ENCODE measurements at places on chromosomes 6 and 20.

GRCh38 chr6:28634411-28634760 is 108.7 kb downstream of the GPX5 start:
- no peak for DNase-seq

DNA sequence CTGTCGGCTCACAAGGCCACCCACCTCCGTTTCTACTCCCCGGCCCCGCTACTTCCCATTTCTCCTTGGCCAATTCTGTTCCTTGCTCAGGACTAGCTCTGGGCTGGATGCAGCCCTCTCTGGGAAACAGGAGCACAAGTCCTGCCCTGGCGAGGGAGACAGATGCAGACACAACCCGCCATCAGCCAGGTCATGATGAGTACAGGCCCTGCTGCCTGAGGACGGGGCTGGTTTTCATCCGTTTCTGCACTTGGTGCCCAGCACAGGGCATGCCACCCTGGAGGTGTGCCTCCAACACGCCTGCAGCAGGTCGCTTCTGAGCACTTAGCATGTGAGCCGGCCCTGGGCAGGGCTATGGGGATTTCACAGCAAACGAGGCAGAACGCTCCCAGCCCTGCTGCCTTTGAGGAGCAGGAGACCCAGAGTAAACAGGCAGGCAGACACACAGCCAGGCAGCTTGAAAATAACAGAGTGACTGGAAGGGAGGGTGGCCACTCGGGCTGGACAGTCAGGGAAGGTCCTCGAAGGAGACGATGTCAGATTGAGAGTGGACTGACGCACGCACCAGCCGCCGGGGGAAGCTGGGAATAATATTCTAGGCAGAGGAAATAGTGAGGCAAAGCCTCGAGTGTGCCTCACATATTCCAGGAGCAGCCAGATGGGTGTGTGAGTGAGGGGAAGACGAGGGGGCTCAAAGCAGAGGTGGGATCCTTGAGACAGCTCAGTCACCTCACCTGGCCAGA is 21.2 kb upstream of the VSTM2L start:
- DNase-seq, result no peak

DNA sequence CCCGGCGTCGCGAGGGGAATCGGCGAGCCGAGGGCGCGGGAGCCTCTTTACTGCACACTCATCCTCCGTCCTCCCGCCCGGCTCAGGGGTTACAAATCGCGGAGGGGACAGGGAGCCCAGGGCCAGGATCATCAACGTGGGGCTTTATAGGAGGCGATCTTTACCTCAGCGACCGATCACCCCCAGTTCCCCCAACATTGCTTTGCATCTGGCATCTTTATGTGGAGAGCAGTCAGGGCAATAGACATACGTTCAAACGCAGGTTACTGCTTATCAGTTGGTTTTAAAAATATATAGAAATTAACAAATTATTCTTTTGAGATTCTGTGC is 634 bp downstream of the HSF2 start:
- no peak for DNase-seq

- DNase-seq, result no peak
These were observed 5.7 kb upstream of the PSMG4 start for GRCh38 chr6:3252861-3253596.

DNA sequence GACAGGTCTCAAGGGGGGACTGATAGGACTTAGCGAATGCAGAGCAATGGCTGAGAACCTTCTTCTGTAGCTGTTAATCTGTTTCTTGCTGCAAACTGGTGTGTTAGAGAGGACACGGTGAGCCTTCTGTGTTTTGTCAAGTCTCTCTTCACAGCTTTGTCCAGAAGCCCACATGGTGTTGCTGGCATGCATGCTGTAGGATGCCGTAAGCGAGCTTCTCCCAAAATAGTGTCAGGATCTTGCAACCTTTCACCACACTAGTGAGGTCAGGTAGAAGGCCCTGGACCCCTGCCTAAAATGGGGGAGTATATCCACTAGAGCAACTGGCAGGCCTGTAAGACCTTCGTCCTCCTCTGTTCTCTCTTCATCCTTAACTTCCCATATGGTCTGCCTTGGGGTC is 51.9 kb upstream of the GLP1R start:
- no peak for DNase-seq

GRCh38 chr20:48261398-48261910 is 476.2 kb upstream of the SULF2 start:
- DNase-seq, result no peak

GRCh38 chr20:3454831-3455230 is 16.0 kb upstream of the ATRN start:
- no peak for DNase-seq

DNA sequence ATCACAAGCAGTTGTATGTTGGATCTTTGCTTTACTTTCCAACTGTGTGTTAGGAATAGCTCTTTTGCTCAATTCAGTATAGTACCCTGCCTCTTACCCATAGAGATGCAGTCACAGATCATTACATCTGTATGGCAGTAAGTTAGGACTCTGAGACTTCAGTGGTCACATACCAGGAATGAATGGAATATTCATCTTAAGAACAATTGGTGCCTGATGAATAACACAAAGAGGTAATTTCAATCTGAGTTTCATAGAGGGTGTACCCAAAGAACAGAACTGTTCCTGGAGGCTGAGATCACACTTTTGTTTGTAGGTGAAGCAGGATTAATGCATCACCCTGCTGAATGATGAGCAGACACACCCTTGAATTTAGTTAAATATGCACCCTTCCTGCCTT is 28.7 kb upstream of the KIF13A start:
- no peak for DNase-seq

DNA sequence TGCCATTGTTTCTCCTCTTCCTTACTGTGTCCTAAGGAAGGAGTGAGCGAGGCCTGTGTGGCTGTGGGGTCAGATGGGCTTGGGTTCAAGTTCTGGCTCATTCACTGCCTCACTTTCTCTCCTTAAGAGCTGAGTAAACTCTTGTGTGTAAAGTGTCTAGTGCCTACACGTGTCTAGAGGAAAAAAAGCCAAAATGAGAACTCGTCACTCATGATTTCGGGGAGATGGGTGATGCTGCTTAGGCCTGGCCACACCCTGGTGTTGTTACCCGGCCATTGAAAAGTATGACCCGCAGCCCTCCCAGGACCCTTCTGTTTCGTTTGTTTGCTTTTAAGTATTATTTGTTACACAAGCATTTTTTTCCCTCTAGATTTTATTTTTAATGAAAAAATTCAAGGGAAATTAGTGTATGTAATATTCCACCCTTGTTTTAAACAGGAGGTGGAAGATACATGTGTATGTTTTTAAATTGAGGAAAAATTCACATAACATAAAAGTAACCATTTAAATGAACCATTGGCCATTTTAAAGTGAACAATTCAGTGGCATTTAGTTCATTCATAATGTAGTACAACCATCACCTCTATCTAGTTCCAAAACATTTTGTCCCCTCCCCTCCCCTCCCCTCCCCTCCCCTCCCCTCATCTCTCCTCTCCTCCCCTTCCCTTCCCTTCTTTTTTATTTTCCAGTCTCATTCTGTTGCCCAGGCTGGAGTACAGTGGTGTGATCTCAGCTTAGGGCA is 71.0 kb downstream of the CEBPB start:
- DNase-seq, result no peak

DNA sequence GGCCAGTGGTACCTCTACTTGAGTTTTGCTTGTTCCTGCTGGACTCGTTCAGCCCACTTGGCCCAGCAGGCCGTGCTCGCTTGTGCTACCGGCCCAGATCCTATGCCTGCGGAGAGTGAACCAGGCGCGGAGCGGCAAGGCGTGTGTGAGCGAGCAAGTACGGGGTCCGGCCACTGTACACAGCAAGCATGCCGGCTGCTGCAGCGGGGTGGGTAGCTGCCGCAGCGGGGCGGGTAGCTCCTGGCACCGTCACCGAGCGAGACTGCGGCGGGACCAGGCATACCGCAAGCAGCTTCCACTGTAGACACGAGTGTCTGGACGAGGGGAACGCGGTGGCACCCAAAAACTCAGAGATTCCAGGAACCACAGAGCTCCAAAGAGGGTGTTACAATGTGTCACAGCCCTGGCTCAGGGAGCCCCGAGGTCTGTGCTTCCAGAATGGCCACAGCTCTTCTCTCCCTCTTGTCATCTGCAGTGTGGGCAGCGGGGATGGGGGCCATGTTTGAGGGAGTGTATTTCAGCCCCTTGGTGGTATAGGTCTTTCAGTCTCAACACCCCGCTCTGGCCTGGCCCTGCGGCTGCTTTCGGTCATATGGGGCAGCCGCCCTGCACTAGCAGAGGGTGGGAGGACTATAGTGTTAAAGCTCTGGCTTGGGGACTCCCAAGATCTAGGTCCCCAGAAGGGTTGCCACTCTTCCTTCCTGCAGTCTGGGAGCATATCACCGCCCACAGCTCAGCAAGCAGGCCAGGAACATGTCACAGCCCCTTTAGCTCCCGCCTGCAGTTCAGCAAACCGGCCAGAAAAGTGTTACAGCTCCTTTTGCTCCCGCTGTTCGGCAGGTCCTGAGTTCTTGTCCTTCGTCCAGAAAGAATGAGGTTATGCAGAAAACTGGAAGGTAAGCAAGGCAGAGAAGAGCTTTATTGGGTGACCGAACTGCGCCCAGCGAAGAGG is 6.1 kb upstream of the RWDD1 start:
- no peak for DNase-seq

GRCh38 chr6:35511562-35511941 is 1.1 kb downstream of the TULP1 start:
- DNase-seq, result no peak

GRCh38 chr6:3843379-3844096 is 5.6 kb upstream of the FAM50B start:
- DNase-seq, result no peak

DNA sequence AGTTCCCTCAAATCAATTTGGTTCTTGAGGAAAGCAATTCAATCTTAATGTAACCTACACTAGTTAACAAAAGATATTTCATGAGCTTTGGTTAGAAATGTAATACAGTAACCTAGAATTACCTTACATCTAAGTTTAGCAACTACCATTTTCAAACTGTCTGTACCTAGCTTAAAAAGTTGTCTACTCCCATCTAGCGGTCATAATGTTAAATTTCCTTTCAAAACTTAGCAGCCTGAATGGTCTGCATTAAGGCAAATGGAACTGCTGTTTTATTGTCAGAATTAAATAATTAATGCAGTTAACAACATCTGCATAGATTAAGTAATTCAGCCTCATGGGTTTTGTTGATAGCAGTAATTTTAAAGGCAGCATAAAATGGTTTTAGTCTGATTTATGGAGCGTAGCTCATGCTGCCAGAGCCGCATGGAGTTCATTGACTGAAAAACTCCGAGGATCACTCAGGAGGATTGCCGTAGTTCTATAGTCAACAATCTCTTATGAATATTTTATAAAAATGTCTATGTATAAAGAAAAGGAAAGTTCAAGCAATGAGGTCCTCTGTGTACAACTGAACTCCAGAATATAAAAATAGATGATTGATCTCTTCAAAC is 485.4 kb upstream of the MANEA start:
- DNase-seq, result peak; percentile 83
